T-helper 2 cell treated with Interferon-gamma antibody and Interleukin-4, amounts not matched to agents 5 μg/mL and 100 μg/mL, for 36 hours (primary cell): ENCODE measurements at places on chromosomes 1 and 21.

DNA sequence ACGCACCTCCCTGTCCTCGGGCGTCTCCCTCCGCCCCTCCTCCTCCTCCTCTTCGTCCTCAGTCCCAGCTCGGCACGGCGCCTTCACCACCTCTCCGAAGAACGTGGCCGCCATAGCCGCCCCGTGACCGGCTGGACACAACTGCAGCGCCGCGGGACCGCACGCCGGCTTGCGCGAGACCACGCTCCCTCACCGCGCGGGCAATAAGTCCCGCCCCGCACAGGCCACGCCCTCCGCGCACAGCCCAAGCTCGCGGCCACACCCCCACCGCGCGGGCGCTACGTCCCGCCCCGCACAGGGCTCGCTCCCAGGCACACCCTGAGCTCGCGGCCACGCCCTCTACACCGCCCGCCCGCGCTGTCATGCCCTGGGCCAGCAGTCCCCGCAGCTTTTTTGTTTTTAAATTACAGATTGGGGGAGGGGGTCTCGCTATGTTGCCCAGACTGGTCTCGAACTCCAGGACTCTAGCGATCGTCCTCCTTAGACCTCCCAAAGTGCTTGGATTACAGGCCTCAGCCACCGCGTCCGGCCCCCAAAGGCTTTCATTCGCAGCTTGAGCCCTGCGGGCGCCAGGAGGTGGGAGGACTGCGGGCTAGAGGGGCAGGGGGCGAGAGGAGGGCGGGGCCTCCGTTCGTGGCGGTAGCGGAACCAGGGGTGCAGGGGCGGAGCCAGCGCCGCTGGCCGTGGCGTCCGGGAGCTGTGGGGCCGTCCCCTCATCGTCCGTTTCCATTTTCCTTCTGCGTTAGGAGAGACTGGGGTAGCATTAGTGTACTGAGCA is at the start of gene PSMG1:
TSS of gene PSMG1 (minus strand) at position 180 of the 778 bp plus-strand sequence. CDS start at position 114, 66 bp downstream.
- peak within 1 kb of the TSS; percentile 98 for H3K4me3 ChIP-seq
- peaks cover 59% of the 10 kb centered on the region for H3K4me1 ChIP-seq
- peak within 1 kb of the TSS; percentile 97 for H3K27ac ChIP-seq
- no peaks in the 10 kb centered on the region for H3K27me3 ChIP-seq

- peak overlapping the region; percentile 93 for H3K4me3 ChIP-seq
- DNase-seq, result no peak
- H3K27me3 ChIP-seq, result no peaks in the 10 kb centered on the region
- H3K27ac ChIP-seq, result peak overlapping the region; percentile 80
- peaks cover 46% of the 10 kb centered on the region for H3K36me3 ChIP-seq
Observed at GRCh38 chr21:34074283-34075090, 1.1 kb downstream of the MRPS6 start.

DNA sequence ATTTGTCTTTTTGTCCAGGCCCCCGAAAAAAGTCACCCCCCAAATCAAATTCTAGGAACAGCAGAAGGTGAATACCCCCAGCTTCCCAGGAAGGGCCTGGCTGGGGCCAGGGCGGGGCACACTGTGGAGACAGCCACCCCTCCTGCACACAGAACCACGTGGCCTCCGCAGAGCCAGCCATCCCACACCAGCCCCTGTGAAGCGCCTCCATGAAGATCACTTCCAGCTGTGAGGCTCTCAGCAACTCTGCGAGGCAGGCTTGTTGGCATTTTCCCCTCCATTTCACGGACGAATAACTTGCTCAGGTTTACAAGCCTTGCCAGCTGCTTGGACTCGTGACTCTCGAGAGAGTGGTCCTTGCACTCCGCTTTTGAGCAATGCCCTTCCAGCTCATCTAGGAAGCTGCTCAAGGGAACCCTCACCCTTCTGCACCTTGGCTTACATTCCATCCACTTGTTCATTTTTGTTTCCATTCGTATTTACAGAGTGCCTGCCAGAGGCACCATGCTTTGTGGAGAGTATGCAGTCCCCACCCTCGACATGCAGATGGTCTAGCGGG is 48.2 kb downstream of the SYT6 start:
- H3K36me3 ChIP-seq, result no peaks in the 10 kb centered on the region
- H3K27ac ChIP-seq, result no peak overlapping the region
- DNase-seq, result no peak
- H3K4me3 ChIP-seq, result no peak overlapping the region
- H3K4me1 ChIP-seq, result peaks cover 6% of the 10 kb centered on the region

- H3K36me3 ChIP-seq, result peaks cover 35% of the 10 kb centered on the region
- peak overlapping the region; percentile 43 for H3K27ac ChIP-seq
- peaks cover 5% of the 10 kb centered on the region for H3K4me1 ChIP-seq
- no peak overlapping the region for H3K4me3 ChIP-seq
- H3K27me3 ChIP-seq, result no peaks in the 10 kb centered on the region
Observed at GRCh38 chr1:37865348-37866120, 6.1 kb upstream of the MTF1 start.

- no peaks in the 10 kb centered on the region for H3K27me3 ChIP-seq
- H3K4me1 ChIP-seq, result no peaks in the 10 kb centered on the region
- no peaks in the 10 kb centered on the region for H3K36me3 ChIP-seq
- no peak overlapping the region for H3K4me3 ChIP-seq
- no peak for DNase-seq
Observed at GRCh38 chr1:2345297-2346075, 45.9 kb downstream of the MORN1 start.
